ENCODE measurements at places on chromosomes 1 and 21. TPM values are rescaled to one million over a fixed set of nuclear protein-coding genes. Genes with fewer than 3 reads are reported as not detected.

OR10J5 gene
- total RNA-seq = not detected

SPRR1B gene
- total RNA-seq = 30.0 TPM

FOXO6 gene
- 1.9 TPM for total RNA-seq

TNNT2 gene
- not detected for total RNA-seq

DMRTA2 gene
- 1.2 TPM for total RNA-seq

NPR1 gene
- total RNA-seq = 57.0 TPM

FAM151A gene
- not detected for total RNA-seq

GNAT2 gene
- total RNA-seq = not detected

CFH gene
- 50.6 TPM for total RNA-seq

CYP4X1 gene
- 8.4 TPM for total RNA-seq

PGLYRP3 gene
- total RNA-seq = 0.45 TPM

LRP8 gene
- 3.6 TPM for total RNA-seq

NCMAP gene
- 1.9 TPM for total RNA-seq

- no peak for ATAC-seq
Measured at GRCh38 chr1:70542856-70543255, 131.8 kb downstream of the CTH start.

DNA sequence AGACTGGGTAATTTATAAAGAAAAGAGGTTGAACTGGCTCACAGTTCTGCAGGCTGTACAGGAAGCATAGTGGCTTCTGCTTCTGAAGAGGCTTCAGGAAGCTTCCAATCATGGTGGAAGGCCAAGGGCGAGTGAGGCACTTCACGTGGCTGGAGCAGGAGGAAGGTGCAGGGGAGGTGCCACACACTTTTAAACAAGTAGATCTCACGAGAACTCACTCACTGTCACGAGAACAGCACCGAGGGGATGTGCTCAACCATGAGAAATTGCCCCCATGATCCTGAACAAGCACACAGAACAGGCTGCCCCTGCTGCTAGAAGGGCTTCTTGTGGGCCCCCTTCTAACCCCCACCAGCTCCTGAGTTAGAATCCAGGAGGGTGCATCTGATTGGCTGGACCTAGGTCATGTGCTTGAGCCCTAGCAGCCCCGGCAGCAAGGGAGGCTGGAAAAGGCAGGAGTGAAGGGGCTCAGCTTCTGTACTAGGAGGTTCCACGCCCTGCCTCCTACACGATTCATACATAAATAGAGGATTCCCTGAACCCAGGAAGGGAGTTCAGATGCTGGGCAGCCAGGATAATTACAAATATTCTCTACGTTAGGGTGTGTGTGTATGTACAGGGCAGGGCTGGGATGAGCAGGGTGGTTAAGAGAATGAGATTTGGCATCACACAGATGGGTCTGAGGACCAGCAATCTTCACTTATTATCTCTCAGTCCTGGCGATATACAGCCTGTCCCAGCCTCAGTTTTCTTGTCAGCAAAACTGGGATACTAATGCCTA lies 72.8 kb upstream of the ATP5PO start:
- ATAC-seq = no peak

DNA sequence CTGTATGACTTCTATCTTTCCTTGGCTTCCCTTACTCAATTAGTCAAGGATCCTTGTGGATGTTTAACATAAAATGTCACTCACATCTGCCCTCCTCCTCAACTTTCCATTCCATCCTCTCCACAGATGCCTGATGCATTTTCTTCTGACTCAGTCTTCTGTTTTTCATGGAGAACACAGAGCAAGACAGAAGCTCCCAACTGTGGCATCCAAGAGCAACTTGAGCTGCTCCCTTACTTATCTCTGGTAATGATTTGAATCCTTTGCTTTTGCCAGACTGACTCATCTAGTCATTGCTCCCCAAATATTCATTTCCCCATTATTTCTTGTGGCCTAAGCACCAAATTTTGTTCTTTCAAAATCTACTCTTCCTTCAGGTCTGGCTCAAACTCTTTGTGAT lies 120.6 kb downstream of the LYPLAL1 start:
- ATAC-seq = no peak

DNA sequence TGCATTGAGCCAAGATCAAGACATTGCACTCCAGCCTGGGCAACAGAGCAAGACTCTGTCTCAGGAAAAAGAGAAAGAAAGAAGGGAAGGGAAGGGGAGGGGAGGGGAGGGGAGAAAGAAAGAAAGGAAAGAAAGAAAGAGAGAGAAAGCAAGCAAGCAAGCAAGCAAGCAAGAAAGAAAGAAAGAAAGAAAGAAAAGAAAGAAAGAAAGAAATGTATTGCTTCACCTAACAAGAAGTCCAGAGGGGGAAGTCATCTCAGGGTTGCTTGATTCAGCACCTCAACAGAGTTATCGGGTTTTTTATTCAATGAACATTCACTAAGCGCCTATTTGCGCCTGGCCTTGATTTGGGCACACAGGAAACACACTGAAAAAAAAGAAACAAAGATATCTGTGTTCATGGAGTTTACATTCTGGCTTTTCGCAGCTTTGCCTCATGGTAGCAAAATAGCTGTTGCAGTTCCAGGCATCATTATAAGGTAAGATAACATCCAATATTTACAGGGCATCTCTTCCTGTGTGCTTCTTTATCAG lies 8.2 kb upstream of the RCSD1 start:
- ATAC-seq = no peak

- no peak for ATAC-seq
Measured at GRCh38 chr1:45908611-45909140, 105.3 kb downstream of the MAST2 start.

DNA sequence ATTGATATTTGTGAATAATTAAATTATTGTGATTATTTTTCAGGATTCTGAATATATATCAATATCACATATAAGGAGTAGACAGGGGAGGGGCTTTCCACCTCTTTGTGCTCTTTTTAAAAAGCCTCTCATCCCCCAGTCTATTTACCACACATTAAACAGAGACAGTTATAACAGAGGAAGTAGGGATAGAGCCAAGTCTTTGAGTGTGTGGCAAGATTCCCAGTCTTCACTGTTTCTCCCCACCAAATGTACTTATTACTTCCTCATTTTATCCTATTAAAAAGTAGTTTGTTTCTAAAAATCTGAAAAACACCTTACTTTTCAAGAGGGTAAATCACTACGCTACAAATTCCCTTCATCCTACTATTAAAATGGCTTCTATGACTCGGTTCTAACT lies 46.7 kb downstream of the EPS15 start:
- ATAC-seq = no peak

DNA sequence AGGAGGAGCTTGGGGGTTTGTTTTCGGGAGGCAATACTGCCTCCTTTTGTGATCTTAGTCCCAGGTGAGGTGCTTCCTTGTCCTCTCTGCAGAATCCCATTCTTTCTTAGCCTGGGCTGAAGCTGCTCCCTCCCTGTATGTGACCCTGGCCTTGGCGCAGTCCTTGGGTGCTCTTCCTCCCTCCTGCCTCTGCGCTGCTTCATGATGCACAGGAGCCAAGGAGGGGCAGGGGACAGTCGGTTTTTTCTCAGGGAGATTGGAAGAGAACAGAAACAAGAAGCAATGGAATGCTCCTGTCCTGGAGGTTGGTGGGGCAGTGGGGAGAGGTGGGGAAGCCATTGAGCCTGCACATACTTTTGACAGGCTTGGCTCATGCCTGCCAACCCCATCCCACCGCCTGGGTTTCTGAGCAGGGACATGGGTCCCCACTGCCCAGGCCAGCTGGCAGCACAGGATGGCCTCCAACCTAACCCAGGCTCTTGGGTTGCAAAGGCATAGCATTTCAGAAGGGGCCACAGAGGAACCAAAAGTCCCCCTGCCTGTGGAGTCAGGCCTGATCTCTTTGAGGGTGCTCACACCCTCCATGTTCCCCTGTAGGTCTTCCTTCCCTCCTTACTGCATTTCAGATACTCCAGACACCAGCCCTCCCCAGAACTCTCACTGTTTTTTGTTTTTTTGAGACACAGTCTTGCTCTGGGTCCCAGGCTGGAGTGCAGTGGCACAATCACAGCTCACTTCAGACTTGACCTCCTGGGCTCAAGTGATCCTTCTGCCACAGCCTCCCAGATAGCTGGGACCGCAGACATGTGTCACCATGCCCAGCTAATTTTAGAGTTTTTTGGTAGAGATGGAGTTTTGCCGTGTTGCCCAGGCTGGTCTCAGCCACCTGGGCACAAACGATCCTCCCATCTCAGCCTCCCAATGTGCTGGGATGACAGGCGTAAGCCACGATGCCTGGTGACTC lies 16.1 kb downstream of the IL6R start:
- ATAC-seq = no peak

- no peak for ATAC-seq
Measured at GRCh38 chr21:45591619-45592207, 49.5 kb upstream of the SLC19A1 start.

DNA sequence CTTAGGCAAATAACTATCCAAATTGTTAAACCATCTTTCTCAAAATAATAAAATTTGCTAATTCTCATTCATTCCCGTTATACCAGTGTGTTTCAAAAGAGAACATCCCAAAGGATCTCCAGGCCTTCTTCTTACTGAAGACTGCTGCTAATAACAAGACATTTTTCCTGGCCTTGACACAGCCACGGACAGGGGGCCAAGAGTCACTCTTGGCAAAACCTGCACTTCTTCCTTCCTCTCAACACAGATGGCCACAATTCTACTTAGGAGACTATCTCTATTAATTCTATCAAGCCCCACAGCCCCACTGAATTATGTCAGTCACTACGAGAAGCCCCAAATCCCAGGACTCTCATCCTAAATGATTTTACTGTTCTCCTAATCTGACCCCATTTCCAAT lies 86.0 kb downstream of the EVI5 start:
- no peak for ATAC-seq

- ATAC-seq = no peak
Measured at GRCh38 chr1:182720463-182720862, 36.1 kb upstream of the RGS8 start.

DNA sequence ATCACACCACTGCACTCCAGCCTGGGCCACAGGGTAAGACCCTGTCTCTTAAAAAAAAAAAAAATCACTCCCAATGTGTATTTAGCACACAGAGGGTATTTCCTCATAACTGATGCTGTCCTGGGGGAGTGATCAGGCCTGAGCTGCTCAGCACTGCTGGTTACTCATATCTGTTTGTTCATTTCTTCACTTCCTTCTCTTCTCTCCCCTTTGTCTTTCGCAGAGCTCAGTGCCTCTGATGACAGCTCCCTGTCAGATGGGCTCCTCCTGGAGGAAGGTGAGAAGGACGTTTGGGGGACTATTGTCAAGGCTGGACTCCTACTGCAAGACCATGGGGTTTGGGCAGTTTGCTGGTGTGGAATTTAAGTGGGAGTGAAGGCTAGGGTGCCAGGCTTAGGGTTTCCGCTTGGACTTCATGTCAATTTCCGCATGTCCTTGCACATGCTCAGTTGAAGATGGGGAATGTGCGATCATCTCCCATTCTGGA lies 13.0 kb downstream of the INAVA start:
- ATAC-seq = no peak

- no peak for ATAC-seq
Measured at GRCh38 chr1:178912597-178912996, 41.7 kb upstream of the ANGPTL1 start.

DNA sequence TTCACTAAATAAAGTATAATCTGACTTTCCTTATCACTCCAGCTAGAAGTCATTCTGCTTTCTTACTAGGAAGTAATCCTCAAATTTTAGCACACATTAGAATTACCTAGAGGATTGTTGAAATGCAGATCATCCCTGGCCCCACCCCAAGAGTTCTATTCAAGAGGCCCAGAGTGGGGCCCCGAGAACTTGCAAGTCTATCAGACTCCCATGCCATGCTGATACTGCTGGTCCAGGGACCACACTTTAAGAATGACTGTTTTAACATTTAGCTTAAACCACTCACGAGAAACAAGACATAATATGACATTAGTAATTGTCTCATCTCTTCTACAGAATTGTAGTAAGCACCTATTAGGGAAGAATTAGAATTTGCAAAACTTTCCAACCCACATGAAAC lies 7.7 kb upstream of the SYNJ1 start:
- ATAC-seq = no peak

GRCh38 chr1:154878371-154879037 lies 8.4 kb upstream of the KCNN3 start:
- peak; percentile 92 for ATAC-seq

DNA sequence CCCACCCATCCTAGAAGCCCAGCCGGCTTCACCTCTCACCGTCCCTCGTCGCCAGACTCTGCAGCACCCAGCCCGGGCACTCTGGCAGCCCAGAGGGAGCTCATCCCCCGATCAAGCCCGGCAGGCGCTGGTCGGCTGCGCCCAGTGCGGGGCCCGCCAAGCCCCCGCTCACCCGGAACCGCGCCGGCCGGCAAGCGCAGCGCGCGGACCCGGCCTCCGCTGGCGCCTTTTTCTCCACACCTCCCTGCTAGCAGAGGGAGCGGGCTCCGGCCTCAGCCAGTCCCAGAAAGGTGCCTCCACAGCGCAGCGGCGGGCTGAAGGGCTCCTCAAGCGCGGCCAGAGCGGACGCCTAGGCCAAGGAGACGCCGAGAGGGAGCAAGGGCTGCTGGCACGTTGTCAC lies 2023.3 kb downstream of the NCAM2 start:
- ATAC-seq = no peak

DNA sequence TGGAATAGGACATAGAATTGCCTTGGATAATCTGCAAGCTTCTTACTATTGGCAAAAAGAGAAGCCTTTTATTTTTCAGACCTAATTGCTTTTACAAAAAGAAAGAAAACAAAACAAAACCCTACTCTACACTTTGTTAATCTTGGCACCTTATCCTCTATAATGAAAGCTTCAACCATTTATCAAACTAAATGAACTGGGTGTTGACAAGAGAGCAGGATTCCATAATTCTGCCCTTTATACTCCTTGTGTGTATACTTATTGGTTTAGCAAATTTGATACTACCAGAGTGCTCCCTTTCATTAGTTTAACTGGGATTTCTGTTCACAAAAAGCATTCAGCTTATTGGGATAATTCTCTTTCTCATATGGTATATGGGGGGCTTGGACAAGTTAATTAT lies 3.0 kb upstream of the TMCC2 start:
- no peak for ATAC-seq

DNA sequence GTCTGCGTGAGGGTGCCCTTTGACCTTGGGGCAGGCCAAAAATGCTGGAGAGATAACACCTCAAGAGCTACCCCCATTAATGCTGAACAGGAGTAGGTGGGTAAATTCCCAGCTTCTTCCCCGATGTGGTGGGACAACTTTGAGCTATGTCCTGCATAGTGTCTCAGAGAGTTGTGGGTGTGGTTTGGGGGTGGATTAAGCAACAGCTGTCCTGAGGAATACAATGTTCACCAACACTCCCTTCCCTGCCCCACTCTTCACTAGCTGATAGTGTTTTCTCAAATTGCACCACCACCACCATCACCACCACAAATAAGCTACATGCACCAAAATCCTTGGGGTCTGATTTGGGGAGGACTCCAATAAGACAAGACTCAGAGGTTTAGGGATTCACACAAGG lies 258.4 kb downstream of the HLX start:
- ATAC-seq = no peak

- no peak for ATAC-seq
Measured at GRCh38 chr1:3093898-3094626, 25.1 kb downstream of the PRDM16 start.
